Activated naive CD4-positive, alpha-beta T cell treated with anti-CD3 and anti-CD28 coated beads, Interleukin-2, amount 50 U/mL, for 72 hours (primary cell): ENCODE measurements at places on chromosomes 2 and 18. TPM values are rescaled to one million over a fixed set of nuclear protein-coding genes. Genes with fewer than 3 reads are reported as not detected.

DNA sequence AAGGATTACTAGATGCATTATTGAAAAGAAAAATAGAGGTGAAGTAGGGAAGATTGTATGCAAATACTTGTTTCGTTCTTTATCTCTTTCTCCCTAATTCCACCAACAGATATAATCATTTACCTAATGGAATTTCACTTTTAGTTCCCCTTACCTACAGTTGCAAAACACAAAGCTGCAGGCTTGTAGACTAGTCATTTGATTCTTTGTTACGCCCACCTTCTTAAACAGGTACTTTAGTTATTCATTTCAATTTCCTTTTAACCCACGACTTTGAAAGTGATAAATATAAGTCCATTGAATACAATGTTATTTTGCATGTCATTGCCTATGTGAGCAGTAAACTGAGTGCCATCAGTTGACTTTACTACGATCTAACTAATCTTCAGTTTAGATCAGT, 3.9 kb upstream of the HRH4 start:
- no peak for DNase-seq

- DNase-seq = no peak
Observed at GRCh38 chr18:24695168-24695567, 234.7 kb downstream of the HRH4 start.

DNA sequence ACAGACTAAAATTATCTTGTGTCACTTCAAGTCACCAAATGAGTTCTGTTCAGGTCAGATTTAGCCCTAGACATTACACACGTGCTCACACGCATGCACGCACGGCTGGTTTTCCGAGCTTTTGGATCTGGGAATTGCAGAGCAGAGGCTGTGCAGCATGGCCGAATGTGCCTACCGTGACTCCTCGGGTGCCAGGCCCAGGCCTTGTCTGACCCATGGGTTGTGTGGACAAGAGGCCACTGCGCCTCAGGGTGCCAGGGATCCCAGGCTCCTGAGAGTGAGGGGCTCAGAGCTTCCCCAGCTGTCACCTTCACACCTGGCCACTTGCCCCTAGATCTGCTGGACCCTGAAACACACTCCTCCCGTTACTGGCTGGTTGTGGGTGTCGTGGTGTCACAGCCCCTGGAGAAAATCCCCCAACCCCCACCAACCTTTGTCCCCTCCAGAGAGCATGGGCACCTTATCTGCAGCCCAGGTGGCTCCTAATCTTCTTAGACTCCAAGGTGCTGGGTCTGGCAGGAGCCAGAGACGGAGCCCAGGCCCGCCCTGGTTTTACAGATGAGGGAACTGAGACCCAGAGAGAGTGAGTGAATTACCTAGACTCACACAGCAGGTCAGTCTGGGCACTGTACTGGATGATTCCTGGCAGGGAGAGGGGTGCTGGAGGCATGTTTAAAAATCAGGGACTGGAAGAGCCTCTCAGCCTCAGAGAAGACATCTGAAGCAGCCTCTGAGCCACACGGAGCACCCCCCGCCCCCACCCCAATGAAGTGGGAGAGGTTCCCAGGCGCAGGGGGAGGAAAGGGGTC, 56.8 kb downstream of the ATOH8 start:
- no peak for DNase-seq

GRCh38 chr2:182717816-182718215, 1.8 kb downstream of the DNAJC10 start:
- DNase-seq = no peak

DNA sequence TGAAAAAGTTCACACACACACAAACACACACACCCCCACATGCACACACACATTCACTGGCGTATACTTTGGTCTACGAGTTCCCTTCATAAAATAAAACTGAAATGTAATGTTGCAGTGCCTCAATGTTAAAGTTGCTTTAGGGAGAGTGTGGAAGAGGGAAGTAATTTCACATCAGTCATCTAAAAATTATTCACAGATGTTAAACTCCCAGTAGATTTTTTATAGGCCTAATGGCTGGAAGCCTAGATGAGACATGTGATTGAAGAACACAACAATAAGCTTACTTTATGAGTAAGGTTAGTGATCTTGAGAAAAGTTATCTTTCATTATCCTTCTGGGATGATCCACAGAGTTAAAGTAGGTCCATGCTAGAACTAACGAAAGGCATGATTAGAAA, 506.7 kb upstream of the CNTNAP5 start:
- DNase-seq = no peak

GRCh38 chr2:226115102-226115831, 684.4 kb downstream of the IRS1 start:
- no peak for DNase-seq

GRCh38 chr2:238712011-238712410, 135.9 kb upstream of the TWIST2 start:
- DNase-seq = no peak

PHOSPHO2 gene
- 1.4 TPM for total RNA-seq

RTN4 gene
- total RNA-seq = 88.5 TPM
